CD4-positive, alpha-beta T cell treated with Interleukin-10 for 1 hour (primary cell): ENCODE measurements at places on chromosomes 7 and 10.

DNA sequence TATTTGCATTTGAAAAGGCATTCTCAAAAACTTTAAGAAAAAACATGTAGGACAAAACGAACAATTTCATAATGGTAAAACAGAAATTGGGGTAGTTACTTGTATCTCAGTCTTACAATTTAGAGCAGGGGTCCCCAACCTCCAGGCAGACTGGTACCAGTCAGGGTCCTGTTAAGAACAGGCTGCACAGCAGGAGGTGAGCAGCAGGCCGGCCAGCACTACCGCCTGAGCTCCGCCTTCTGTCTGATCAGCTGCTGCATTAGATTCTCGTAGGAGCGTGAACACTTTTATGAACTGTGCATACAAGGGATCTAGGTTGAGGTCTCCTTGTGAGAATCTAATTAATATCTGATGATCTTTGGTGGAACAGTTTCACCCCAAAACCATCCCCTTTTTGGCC, 77.3 kb downstream of the SEMA3A start:
- no peak for DNase-seq

GRCh38 chr10:114678820-114679219, 20.7 kb upstream of the ABLIM1 start:
- no peak for DNase-seq

GRCh38 chr7:155602750-155603149, 41.7 kb upstream of the RBM33 start:
- no peak for DNase-seq

- no peak for DNase-seq
These were observed 170.5 kb downstream of the CCDC7 start for GRCh38 chr10:32616438-32616837.

DNA sequence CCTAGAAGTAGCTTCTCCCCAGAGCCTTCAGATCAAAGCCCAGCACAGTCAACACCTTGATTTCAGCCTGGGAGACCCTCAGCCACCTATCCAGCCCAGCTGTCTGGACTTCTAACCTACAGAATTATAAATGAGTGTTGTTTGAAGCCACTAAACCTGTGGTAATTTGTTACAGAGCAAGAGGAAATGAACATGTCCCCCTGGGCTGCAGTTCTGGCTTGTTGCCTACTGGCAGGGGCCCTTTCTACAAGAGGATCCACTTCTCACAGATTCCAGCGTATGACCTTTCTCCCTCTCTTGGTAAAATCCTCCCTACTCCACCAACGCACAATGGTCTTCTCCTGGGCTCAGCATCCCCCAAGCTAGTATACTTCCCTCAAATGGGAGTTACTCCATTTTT, 46.4 kb upstream of the ECHDC3 start:
- no peak for DNase-seq

- no peak for DNase-seq
These were observed 43.2 kb downstream of the KAT6B start for GRCh38 chr10:74869635-74870034.

DNA sequence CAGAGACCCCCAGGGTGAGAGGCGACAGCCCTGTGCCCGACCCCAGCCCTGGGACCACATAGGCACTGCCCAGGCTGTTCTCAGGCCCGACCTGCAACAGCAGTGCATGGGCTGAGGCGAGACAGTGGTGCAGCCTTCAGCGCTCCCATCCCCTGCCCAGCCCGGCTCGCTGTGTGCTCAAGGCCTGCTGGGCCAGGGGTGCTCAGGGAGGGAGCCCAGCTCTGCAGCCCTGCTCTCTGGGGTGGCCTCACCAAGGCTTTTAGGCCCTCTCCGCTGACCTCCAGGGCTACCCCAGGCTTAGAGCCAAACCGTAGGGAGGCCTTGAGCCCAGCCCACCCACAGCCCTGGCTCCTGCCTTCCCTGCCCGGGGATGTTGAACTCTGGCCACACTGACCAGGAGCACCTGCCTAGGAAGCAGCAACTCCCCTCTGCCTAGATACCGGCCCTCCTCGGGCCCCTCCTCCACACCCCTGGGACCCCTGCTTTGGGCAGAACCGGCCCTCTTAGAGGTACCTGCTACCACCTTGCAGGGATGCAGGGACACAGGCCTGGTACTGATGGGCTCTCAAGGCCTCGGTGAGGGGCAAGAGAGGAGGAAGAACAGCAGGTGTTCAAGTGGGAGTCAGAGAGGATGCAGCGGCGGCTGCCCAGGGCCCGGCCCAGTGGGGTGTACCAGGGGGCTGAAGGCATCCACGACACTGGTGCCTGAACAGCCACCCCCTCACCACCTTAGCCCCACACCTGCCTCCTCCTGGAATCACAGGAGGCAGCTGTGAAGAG, 231.5 kb downstream of the ELFN1 start:
- no peak for DNase-seq

DNA sequence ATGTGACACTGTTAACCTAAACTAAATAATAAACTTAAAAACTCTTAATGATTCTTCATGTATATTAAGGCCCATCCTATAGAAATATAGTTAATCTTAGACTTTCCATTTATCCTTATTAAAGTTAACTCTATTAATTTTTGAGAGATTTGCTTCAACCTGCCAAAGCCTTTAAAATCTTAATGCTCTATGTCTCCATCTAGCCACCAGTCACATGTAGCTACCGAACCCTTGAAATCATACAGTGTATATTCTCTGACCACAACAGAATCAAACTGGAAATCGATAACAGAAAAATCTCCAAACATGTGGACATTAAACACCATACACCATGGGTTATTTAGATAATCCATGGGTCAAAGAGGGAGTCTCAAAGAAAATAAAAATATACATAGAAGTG, 51.9 kb downstream of the ASZ1 start:
- DNase-seq = no peak

DNA sequence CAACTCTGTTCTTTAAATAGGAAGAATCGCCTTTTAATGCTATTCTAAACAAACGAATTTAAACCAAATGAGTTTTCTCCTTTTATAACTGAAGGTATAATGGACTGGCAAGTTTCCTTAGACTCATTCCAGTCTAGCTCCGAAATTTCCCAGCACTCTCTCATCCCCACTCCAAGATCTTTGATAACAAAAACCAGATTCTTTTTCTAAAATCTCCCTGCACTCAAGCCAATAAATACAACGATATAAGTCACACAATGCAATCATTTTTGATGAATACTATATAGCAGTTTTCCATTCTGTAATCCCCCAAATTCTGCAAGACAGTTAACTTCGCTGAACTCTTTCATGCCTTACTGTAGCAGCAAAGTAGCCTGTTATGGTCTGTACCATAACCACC, 1.9 kb downstream of the OGA start:
- no peak for DNase-seq

GRCh38 chr10:127462643-127463295, 86.3 kb upstream of the NPS start:
- no peak for DNase-seq

DNA sequence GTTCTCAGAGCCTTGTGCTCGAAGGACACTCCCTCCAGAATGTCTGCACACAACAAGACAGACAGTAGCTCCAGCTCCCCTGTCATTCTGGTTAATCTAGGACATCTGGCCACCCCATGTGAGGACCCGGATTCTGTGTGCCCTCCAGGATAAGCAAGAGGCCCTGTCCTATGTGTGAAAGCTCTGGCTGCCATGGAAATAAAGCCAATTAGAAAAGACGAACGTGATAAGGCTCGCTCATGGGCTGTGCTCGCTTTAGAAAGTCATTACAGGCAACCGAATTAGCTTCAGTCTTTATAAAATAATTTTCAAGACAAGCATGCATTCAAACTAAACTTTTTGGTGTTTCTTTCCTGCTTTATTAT, 263.4 kb downstream of the INHBA start:
- no peak for DNase-seq

- DNase-seq = peak; percentile 4
These were observed 50.5 kb upstream of the COBL start for GRCh38 chr7:51366930-51367613.

DNA sequence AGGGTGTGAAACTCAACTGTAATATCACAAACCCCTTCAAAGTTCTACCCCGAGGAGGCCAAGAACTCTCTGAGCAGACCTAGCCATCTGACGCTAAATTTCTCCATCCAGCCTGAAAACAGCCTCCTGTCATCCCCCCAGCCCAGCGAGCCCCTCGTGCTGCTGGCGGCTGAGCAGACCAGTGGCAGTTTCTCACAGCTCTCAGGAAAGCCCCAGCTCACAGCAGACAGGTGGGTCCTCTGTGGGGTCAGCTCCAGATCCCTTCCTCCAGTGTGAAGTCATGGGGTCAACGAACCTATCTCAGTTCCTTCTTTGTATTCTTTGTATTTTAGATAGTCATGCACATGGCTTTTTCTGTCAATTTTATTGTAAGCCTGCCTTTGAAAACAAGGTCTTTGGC, 7.8 kb downstream of the GARIN1A start:
- DNase-seq = no peak

GRCh38 chr10:44206127-44206818, 178.6 kb downstream of the CXCL12 start:
- no peak for DNase-seq

DNA sequence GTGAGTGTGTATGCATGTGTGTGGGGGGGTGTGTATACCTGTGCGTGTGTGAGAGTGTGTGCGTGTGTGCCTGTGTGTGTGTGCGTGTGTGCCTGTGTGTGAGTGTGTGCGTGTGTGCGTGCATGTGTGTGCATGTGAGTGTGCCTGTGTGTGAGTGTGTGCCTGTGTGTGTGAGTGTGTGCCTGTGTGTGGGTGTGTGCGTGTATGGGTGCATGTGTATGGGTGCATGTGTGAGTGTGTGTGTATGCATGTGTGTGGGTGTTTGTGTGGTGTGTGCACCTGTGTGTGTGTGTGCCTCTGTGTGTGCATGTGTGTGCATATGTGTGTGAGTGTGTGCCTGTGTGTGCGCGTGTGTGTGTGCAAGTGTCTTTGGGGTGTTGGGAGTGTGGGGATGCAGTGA, 6.4 kb downstream of the ANTXRL start:
- no peak for DNase-seq

GRCh38 chr7:40470091-40470592, 335.3 kb downstream of the SUGCT start:
- no peak for DNase-seq

DNA sequence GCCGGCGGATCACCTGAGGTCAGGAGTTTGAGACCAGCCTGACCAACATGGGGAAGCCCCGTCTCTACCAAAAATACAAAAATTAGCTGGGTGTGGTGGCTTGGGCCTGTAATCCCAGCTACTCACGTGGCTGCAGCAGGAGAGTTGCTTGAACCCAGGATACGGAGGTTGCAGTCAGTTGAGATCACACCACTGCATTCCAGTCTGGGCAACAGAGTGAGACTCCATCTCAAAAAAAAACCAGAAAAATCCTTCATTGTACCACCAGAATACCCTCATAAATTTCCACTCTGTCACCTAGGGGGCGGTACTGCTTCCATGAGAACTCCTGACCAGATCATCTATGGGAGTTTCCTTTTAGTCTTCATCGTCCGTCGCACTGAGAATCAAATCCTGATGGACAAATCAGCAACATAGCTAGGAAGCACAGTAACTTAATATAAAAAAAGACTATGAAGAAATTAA, 225.8 kb upstream of the KLF14 start:
- peak; percentile 73 for DNase-seq

- no peak for DNase-seq
These were observed 106.1 kb downstream of the POU6F2 start for GRCh38 chr7:39083781-39084180.

GRCh38 chr10:125691160-125691981, 8.4 kb upstream of the TEX36 start:
- DNase-seq = no peak

DNA sequence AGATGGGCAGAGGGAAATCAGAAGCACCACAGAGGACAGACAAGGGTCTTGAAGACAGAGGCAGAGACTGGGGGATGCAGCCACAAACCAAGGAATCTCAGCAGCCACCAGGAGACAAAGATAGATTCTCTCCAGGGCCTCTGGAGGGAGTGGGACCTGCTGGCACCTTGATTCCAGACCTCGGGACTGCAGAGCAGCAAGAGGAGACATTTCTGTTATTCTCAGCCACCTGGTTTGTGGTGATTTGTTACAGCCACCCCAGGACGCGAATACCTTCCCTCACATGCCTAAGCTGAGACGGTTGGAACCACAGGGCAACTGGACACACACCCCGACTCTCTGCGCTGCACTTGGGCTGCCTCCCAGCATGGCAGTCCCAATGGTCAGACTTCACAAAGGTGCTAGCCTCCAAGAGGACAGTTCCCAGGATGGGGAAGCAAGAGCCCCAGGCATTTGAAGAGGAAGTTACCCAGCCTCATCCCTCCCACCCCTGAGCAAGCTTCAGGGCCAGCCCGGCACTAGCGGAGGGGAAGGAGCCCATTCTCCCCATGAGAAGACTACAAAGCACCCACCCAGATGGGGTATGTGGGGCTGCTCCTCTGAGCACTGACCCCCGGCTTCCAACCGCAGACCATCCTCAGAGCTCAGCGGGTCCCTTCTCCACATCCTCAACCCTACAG, 104.6 kb upstream of the INSIG1 start:
- DNase-seq = no peak

GRCh38 chr10:35184527-35185171, 58.0 kb downstream of the CREM start:
- no peak for DNase-seq

- DNase-seq = no peak
These were observed 97.3 kb downstream of the BTRC start for GRCh38 chr10:101451261-101451660.

DNA sequence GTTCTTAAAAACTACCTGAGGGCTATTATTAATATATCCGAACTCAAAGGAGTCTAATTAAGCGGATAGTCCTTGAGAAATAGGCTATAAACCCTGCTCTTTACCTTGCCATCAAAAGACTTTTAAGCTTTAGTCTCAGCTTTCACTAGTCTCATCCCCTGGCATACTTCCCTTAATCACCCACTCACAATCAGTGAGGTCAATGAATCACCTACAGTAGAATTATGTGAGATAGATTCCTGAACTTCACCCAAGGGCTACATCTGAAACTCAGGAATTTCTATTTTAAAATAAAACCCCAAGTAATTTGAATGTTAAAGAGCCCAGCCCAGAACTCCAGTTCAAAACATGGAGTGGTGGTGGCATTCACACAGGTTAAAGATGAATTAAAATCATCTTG, 108.7 kb downstream of the ETV1 start:
- DNase-seq = no peak

DNA sequence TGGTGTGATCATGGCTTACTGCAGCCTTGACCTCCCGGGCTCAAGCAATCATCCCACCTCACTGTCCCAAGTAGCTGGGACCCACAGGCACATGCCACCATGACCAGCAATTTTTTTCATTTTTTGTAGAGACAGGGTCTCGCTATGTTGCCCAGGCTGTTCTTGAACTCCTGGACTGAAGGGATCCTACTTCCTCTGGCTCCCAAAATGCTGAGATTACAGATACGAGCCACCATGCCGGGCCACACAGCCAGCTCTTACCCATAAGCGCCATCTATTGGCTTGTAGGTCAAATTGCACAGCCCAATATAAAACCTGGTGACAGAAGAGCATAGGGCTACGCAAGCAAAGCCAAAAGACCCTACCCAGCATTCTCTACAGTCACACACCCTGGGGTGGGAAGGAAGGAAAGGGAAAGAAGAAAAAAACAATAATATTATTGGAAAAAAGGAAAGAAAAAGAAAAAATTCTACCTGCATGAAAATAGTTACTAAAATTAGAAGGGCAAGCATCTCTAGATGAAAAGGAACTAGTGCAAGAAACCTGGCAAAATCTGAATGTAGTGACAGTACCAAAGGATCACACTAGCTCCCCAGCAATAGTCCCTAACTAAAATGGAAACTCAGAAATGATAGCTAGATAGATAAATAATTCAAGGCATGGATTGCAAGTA, 29.4 kb upstream of the AMPH start:
- peak; percentile 45 for DNase-seq
